ENCODE measurements at places on chromosomes 2 and 18.

DNA sequence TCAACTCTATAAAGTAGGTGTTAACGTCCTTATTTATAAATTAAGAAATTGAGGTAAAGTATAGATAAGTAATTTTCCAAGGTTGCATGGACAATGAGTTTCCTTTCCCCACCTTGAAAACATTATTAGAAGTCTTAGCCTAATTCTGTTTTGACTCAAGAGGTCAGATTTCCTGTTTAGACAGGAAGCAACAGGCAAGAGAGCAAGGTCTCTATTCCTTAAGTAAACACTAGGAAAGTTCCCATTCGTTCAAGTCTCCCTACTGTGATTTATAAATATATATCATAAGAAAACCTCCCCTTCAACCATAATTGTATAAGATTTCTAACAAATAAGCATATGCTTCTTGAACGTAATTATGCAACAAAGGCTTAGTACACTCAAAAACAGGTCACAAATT lies 40.3 kb downstream of the CLASP1 start:
- DNase-seq = no peak
- no peaks in the 10 kb centered on the region for H3K36me3 ChIP-seq
- H3K4me1 ChIP-seq = no peaks in the 10 kb centered on the region
- H3K4me3 ChIP-seq = no peak overlapping the region
- H3K27ac ChIP-seq = no peak overlapping the region

GRCh38 chr2:38650012-38650411 lies 15.9 kb upstream of the GALM start:
- no peak overlapping the region for H3K4me3 ChIP-seq
- H3K4me1 ChIP-seq = no peaks in the 10 kb centered on the region
- no peaks in the 10 kb centered on the region for H3K36me3 ChIP-seq
- no peak for DNase-seq
- H3K27ac ChIP-seq = no peak overlapping the region
- no peaks in the 10 kb centered on the region for H3K27me3 ChIP-seq

GRCh38 chr2:143467011-143467410 lies 337.8 kb downstream of the ARHGAP15 start:
- no peak overlapping the region for H3K4me3 ChIP-seq
- no peak overlapping the region for H3K27ac ChIP-seq
- H3K4me1 ChIP-seq = no peaks in the 10 kb centered on the region

GRCh38 chr18:75376004-75376403 lies 51.5 kb downstream of the SMIM21 start:
- DNase-seq = no peak
- no peak overlapping the region for H3K27ac ChIP-seq
- H3K27me3 ChIP-seq = no peaks in the 10 kb centered on the region
- H3K36me3 ChIP-seq = no peaks in the 10 kb centered on the region
- no peaks in the 10 kb centered on the region for H3K4me1 ChIP-seq

GRCh38 chr2:239263231-239263630 lies 137.6 kb downstream of the HDAC4 start:
- H3K27me3 ChIP-seq = no peaks in the 10 kb centered on the region

All from esophagus squamous epithelium (tissue), 5 donors.